ENCODE measurements at places on chromosomes 12 and 14.

DNA sequence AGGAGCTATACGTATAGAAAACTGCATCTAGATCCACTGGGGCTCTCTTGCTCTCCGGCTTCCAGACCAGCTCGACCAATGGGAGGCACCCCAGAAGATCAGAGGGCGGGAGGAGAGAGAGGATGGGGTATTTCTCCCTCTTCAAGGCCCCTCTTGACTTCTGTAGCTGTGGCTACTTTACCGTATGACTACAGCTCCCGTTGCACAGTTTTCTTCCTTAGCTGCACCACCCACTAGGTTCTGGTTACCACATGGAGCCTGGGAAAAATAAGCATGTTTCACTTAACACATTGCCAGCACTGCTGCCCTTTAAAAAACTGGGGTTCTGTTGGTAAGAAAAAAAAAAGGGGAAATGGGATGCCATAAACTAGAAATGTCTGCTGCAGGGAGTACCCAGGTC, 214.4 kb downstream of the TBX5 start:
- DNase-seq: no peak

DNA sequence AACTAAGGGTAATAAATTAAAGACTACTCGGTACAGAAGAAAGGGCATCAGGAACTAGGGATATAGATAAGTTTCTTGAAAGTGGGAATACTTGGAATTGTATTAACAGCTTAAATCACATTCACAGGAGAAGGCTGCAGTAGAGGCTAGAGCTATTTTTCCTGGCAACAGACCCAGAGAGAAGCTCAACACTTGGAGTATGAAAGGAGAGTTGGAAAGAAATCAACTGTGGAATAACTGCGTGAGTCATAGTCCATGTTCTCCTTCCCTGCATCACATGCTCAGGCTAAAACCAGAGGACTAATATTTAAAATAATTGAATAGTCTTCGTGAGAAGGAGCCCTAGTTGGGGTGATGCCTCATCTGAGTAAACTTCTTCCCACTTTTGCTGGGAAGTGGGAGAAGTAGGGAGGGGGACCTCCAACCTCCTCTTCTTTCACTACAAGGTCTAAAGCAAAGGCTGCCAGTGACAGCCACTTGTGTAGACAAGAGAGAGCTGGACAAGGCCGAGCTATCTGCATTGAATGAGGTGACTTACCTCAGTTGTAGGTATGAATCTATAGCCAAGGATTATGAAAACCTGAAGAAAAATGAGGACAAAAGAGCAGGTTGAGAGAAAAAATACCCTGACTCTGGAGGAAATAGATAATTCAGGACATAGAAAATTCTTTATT, 32.7 kb downstream of the DYRK2 start:
- DNase-seq: no peak

DNA sequence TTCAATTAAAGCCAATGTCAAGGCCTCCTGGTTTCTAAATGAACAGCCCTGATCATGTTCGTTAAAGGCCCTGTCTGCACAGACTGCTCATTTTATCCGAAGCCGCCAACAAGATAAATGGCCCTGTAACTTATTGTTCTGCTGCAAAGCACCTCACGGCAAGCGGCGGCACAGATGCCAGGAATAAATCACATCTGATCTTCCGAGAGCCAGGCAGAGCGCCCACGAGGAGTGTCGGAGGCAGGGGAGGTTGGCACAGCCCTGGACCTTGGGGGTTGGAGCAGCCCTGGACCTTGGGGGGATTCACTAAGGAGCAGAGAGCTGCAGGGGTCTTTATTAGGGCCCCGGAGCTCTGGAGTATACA, 110.5 kb downstream of the SCARB1 start:
- no peak for DNase-seq

GRCh38 chr14:70343141-70343540, 16.3 kb downstream of the COX16 start:
- DNase-seq: no peak

- DNase-seq: no peak
These were observed 8.4 kb downstream of the LRFN5 start for GRCh38 chr14:41615011-41615595.

DNA sequence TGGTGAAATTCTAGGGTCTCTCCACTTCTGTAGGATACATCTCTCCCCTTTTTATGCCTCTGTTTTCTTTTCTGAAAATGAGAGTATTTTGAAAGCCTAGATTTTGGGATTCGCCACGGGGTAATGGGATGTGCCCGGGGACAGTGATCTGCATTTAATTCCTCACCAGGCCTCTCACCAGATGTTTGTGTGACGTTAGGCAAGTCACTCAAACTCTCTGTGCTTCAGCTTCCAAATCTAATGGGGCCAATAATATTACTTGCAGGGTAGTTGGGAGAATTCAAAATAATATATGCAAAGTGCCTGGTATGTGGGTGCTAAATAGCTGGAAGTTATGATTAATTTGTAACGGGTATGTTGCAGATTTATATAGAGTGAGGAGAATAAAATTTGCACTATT, 78.8 kb downstream of the C12orf75 start:
- DNase-seq: no peak

DNA sequence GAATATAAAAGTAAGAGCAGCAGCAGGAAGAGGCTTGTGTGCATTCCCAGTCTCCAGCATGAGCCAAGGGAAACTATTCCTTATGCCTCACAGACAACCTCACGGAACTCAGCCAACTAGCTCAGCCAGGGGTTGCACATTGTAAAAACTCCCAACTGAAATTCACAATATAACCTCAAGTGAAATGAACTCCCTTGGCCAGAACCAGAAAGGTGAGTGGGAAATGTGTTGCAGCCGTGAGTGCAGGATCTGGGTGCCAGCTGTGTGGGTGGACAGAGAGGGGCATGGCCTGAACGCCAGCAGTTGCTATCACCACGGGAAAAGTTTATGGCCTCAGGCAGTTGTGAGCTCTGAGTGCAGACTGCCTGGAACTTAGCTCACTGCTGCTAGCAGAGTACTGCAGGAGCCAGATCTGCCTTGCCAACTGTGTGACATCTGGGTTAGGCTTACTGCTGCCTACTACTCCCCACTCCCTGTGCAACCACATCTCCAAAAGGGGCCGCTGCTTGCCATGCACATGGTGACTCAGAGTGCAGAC, 2.3 kb upstream of the CLEC1A start:
- DNase-seq: peak; percentile 17

- DNase-seq: no peak
These were observed 37.1 kb downstream of the PPP4R3A start for GRCh38 chr14:91473046-91473445.

- no peak for DNase-seq
These were observed 17.0 kb upstream of the WNT5B start for GRCh38 chr12:1611803-1612572.

- DNase-seq: no peak
These were observed at the start of gene EEF1AKMT3 for GRCh38 chr12:57772429-57773322. Gene EEF1AKMT3 (plus strand): TSS chr12:57772614. CDS start chr12:57772725, 111 bp downstream.

- no peak for DNase-seq
These were observed 403.7 kb downstream of the BTG1 start for GRCh38 chr12:91741932-91742331.

DNA sequence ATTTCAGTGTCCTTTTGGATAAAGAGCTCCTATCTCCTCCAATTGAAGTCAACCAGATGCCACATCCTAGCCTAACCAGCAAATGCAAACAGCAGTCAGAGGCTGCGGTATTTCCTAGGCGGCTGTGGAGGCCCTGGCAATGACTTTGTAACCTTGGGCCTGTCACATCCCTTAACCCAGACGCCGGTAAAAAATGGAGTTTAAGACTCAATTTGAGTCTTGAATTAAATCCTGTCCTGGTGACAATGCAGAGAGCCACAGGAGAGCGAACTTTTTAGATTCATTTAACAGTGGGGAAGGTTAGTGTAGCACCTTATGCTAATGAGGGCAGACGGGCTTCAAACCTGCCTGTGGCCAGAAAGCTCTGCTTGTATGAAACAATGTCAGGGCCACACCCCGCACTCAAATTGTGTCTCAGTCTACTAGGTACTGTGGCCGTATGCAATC, 1.3 kb downstream of the C12orf75 start:
- peak; percentile 36 for DNase-seq

- no peak for DNase-seq
These were observed 3.0 kb upstream of the FAM234B start for GRCh38 chr12:13041224-13041623.

DNA sequence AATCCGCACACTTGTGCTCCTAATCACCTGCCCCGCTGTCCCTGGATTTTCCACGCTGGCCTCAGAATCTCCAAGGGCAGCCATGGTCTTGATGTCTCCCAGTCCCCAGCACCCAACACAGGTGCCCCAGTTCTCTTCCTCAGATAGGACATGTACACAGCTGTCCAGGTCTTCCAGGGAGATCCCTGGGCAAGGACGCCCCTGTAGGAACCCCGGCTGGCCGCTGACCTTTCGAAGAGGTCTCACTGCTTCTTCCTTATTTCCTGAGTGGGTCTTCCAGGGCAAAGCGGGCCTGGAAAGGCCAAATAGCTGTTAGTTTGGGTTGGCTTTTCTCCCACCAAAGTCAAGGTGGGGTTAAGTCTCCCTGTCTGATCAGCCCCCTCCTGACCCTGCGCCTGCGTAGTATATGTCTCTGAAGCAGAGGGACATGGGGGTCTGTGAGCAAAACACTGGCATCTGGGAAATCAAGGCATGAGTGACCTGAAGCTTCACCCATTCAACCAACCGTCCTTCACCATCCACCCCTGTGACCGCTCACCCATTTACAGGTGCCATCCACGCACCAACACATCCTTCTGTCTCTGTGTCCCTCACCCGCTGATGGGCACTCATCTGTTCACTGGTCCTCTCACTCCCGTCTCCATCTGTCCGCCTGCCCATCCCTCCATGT, 4.6 kb downstream of the BEGAIN start:
- no peak for DNase-seq

GRCh38 chr14:50813544-50813863, 17.5 kb downstream of the NIN start:
- peak; percentile 89 for DNase-seq

DNA sequence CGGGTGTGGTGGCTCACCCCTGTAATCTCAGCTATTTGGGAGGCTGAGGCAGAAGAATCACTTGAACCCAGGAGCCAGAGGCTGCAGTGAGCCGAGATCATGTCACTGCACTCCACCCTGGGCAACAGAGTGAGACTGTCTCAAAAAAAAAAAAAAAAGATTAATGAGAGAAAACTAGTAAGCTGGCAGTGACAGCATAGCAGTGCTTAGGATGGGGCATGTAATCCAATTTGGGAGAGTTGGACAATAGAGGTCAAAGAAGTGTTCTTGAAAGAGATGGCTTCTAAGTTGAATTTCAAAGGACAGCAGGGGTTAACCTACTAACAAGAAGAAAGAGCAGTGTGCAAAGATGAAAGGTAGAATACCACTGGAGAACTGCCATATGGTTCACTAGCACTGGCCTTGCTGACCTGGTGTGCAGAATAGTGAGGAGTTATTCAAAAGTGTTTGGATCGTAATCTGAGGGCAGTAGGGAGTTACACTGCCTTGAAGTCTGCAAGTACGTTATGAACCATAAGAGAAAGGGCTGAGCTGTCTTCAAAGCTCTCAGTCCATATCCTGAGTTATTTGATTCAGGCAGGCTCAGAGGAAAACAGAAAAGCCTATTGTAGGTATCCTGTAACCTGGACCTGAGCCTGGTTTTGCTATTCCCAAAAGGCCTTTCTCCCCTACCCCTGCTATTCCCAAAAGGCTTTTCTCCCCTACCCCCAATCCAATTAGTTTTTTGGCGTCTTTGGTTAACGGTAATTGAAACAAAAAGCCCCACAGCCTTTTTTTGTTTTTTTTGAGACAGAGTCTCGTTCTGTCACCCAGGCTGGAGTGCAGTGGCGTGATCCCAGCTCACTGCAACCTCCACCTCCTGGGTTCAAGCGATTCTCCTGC, 3.4 kb downstream of the XPOT start:
- DNase-seq: no peak

DNA sequence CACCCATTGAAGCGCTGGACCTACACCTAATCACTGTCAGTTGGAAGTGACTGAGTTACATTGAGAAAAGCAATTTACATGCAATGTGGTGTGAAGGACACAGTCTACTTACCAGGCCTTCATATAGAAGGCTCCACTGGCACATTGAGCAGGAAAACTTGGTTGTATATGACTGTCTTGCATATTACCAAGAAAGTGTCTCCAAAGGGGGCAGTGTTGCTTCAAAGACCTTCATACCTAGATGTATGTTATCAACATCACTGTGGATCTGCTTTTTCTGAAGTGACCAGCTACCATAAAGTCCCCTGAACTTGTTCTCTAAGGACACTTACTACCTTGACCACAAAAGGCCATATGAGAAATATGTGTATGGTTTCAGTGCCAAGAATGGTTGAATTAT, 64.1 kb downstream of the NELL2 start:
- DNase-seq: no peak

- no peak for DNase-seq
These were observed 5.7 kb downstream of the ETFRF1 start for GRCh38 chr12:25200703-25201102.

DNA sequence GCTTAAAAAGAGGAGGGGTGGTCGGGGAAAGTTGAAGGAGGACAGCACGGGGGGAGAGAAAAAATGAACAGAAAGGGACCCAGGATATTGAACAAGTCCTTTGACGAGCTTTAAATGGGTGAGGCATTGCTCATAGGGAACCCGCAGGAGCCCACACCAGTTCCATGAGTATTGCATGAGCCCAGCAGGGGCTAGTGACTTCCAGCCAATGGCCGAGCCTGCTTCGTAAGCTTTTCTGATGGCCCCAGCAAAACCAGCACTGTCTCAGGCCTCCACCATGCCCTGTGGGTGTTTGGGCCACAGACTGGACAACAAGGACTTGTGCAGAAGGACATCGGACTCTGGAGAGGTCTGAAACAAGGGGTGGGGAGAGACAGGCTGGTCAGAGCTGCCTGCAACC, 109.5 kb downstream of the ZFP36L1 start:
- DNase-seq: no peak

DNA sequence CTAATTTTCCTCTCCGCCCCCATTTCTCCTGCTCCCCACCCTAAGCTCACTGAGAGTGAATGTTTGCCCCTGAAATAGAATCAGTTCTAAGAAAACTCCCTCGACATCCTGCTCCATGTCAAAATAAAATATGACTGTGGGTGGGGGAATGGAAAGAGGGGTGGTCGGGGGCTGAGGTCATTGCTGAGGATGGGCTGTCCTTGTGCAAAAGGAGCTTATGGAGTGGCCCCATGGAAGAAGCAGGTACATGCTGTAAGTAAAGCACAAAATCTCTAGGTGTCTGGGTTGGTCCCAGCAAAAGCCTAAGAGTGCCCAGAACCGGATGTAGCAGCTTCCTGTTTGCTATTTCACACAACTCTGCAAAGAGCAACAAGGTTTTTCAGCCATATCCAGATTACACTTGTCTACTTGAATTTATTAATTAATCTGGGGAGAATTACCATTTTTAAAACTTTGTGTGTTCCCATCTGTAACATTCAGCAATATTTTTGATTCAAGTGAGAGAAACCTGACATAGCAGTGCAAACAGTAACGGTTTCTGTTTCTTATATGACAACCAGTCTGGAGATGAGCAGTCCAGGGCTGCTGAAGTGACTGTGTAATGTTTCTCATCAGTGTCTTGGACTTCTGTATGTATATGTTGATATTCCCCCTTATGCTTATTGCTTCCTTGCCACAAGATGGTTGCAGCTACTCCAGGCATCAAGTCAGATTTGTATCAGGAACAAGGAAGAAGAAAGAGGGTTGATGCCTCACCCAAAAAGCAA, 40.4 kb upstream of the GZMB start:
- DNase-seq: peak; percentile 59

- DNase-seq: no peak
These were observed 1057.8 kb downstream of the FSCB start for GRCh38 chr14:43449291-43449690.

- DNase-seq: no peak
These were observed 66.5 kb downstream of the GARIN6 start for GRCh38 chr12:99713946-99714520.

GRCh38 chr12:42284157-42284556, 41.7 kb downstream of the ZCRB1 start:
- peak; percentile 63 for DNase-seq

- DNase-seq: no peak
These were observed 360.8 kb downstream of the PDZRN4 start for GRCh38 chr12:41548926-41549325.

Data from common myeloid progenitor, CD34-positive (primary cell).